ENCODE measurements at places on chromosomes 2 and 18.

- DNase-seq: no peak
Measured at GRCh38 chr2:22990246-22990645, 394.7 kb upstream of the KLHL29 start.

DNA sequence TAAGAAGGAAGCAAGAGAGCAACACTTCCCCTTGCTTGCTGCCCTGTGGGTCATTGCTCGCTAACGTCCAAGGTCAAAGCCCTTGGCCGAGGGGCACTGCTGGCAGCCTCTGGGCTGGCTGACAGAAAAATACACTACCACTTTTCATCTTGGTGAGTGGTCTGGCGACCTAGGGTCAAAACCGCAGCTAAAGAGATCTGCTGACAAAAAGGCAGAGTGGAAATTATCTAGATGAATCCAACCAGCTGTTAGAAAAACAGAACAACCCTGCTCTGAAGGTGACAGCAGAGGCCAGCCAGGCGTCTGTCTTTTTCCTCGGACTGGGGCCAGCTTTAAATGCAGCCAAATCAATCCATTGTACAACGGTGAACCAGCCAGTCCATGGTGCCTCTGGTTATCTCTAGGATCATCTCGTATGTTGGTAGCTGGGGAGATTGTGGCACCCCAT lies 92.6 kb downstream of the CD8B2 start:
- no peak for DNase-seq

GRCh38 chr2:239360421-239361310 lies 40.2 kb downstream of the HDAC4 start:
- no peak for DNase-seq

DNA sequence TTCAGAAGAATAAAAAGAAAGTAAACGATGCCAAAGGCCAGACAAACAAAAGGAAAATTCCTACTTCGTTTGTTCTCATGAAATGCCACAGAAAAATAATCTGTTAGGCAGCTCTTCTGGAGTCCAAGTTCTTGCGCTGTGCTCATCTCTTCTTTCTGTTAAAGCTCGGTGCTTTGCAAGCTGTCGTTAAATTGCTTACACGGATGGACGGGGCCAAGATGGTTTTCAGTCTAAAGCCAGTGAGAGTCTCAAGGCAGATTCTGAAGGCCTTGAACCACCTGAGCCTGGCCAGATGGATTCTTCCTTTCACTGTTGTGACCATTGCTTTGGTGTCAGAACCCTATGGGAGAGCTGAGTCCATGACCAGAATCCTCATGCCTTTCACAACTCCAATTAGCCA lies 97.6 kb upstream of the RMDN2 start:
- no peak for DNase-seq

GRCh38 chr18:47113796-47114540 lies 36.3 kb downstream of the HDHD2 start:
- no peak for DNase-seq

GRCh38 chr2:226799976-226800940 lies 638 bp upstream of the IRS1 start:
- peak; percentile 70 for DNase-seq

- DNase-seq: no peak
Measured at GRCh38 chr2:214550786-214551185, 139.9 kb downstream of the VWC2L start.

- no peak for DNase-seq
Measured at GRCh38 chr2:27021253-27022049, 11.3 kb upstream of the TMEM214 start.

Data from occipital lobe (tissue), 3 donors.